ENCODE measurements at places on chromosomes 13 and 19.

DNA sequence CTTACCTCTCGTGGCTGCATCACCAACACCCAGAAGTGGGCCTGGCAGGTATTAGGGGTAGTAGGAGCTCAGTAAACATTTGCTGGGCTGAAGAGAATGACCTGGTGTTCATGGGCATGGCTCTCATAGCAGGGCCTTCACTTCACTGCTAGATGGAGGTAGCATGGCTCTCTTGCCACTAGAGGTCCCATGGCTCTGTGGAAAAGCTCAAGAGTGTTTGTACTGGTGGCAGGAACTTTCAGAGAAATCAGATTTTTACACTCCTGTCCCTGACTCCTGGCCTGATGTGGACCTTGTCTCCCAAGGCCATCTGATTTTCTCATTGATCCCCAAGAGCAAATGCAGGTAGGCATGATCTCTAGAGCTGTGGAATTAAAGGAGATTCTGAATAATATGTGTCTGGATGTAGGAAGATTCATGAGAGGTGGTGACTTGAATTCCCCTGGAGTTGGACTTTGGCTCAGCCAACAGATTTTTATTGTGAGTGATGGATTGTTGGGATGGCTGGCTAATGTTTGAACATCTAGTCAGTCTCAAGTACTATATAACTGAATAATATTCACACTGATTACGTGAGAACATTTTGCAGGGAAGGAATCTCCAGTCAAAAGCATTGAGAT is 5.7 kb downstream of the ZNF574 start:
- DNase-seq, result no peak

GRCh38 chr19:29660835-29661234 is 4.4 kb upstream of the PLEKHF1 start:
- no peak for DNase-seq

GRCh38 chr19:4639531-4640246 is 373 bp downstream of the TNFAIP8L1 start:
- DNase-seq, result no peak

- DNase-seq, result no peak
Measured at GRCh38 chr13:50682002-50682401, 161.5 kb downstream of the DLEU7 start.

DNA sequence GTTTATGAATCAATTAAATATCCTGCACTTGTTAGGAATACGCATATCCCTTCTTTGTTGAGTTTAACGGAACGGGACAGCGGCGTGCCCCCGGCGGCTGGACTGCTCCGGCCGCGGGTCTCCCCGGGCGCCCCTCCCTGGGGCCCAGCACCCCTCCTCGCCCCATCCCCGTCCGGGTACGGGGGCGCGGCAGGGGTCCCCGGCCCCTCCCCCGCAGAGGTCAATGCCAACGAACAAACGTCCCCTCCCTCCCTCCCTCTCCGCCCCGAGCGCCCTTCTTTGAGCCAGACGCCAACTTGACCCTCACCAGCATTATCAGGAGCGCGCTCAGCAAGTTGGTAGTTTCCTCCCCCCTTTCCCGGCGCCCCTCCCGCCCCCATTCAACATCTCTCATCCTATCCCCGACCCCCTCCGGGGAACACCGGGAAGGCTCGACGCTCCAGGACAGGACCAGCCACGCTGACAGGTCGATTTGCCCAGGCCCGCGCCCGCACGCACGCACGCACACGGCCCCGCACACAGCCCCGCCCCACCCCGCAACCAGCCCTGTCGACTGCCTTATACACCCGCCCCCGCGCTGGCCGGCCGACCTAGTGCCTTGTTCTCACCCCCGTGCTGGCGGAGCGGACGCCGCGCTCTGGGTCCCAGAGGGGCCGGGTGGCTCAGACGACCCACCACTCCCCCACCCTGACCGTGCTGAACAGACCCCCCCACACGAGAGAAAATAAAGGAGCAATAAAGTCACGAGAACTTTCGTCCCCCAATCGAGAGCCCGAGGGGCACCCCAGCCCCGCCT is 5.0 kb downstream of the LYL1 start:
- no peak for DNase-seq

DNA sequence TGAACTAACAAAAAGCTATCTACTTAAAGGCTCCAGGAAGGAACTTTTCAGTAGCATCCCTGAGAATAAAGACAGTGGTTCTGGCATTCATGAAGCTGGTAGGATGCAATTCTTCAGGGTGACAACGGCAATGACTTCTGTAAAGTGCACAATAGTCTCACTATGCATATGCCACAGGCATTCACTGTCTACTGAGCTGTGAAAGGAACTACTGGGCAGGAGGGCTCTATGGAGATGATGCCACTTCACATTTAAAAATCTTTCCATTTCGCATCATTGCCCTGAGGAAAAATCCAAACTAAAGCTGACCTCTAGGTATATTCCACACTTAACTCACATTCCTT is 2020.6 kb upstream of the PCDH20 start:
- DNase-seq, result no peak

- no peak for DNase-seq
Measured at GRCh38 chr19:19132912-19133311, 5.4 kb downstream of the TMEM161A start.

- DNase-seq, result no peak
Measured at GRCh38 chr13:103203735-103204330, 137.6 kb upstream of the SLC10A2 start.

- DNase-seq, result no peak
Measured at GRCh38 chr19:13573056-13573667, 66.9 kb upstream of the CACNA1A start.

GRCh38 chr19:30857388-30857787 is 485.2 kb downstream of the ZNF536 start:
- DNase-seq, result peak; percentile 33

GRCh38 chr19:33653684-33654083 is 31.9 kb downstream of the CHST8 start:
- DNase-seq, result no peak

- DNase-seq, result no peak
Measured at GRCh38 chr19:16199275-16199932, 1.7 kb downstream of the AP1M1 start.

DNA sequence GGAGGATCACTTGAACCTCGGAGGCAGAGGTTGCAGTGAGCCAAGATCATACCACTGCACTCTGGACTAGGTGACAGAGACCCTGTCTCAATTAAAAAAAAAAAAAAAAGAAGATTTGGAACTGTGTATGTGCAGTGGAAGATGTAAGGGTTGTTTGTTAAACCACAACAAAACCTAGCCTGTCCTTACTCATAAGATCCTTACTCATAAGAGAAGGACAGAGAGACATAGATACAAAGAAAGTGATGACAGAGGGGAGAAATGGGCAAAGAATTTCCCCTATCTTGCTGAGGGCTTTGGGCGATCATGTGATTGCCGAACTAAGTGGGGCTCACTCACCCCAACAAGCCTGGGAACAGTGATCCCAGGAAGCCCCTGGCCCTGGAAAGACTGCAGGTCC is 7.9 kb downstream of the ITPKC start:
- no peak for DNase-seq

DNA sequence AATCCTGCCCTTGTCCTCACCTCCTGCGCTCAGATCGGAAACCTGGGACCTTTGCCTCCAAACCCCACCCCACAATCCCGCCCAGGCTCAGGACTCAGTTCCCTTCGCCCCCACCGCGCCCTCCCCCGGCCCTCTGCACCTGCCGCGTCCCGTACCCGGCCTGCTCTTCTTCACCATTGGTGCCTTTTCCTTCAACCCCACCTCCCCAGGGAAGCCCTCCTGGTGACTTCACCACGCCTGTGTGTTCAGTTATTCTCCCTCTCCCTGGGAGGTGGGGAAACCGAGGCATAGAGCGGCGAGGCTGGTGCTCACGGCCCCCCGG is 19.3 kb upstream of the TCF3 start:
- no peak for DNase-seq

GRCh38 chr13:75986818-75987217 is 350.7 kb downstream of the LMO7 start:
- DNase-seq, result no peak

DNA sequence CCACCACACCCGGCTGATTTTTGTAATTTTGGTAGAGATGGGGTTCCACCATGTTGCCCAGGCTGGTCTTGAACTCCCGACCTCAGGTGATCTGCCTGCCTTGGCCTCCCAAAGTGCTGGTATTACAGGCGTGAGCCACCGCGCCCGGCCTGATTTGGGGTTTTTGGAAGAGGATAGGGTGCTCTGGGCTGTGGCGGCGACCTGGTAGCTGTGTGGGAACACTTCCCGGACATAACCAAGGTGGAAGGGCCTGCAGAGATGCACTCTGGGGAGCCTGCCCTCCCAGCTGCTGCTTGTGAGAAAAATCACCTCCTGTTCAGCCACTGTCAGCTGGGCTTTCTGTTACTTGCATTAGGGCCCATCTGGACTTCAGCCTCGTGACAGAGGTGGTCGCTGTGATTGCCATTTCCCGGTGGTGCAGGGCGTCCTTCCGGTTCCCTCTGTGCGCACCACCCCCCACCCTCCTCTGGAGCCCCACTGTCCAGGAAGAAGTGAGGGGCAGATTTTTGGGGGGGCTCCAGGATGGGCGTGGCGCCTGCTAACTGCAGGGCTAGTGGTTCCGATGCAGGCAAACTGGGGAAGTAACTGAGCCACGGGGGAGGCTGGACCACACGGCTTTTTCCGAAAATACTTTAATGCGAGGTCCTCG is 7.5 kb downstream of the IL4I1 start:
- DNase-seq, result no peak

GRCh38 chr19:3324405-3324856 is 42.0 kb upstream of the NFIC start:
- DNase-seq, result no peak

DNA sequence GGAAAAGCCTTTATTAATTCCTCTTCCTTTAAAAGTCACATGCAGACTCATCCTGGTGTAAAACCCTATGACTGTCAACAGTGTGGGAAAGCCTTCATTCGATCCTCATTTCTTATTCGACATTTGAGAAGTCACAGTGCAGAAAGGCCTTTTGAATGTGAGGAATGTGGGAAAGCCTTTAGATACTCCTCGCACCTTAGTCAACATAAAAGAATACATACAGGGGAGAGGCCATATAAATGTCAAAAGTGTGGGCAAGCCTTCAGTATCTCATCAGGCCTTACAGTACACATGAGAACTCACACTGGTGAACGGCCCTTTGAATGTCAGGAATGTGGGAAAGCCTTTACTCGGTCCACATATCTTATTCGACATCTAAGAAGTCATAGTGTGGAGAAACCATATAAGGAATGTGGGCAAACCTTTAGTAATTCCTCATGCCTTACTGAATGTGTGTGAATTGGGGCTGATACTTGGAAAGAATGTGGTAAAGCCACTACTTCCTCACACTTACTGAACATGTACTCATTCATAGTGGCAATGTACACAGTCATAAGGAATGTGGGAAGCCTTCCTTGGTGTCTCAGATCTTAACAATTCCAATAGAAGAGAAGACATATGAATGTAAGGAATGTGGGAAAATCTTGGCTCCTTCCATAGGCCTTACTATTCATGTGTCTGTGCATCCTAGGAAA is 18.8 kb downstream of the ZNF559 start:
- DNase-seq, result no peak

DNA sequence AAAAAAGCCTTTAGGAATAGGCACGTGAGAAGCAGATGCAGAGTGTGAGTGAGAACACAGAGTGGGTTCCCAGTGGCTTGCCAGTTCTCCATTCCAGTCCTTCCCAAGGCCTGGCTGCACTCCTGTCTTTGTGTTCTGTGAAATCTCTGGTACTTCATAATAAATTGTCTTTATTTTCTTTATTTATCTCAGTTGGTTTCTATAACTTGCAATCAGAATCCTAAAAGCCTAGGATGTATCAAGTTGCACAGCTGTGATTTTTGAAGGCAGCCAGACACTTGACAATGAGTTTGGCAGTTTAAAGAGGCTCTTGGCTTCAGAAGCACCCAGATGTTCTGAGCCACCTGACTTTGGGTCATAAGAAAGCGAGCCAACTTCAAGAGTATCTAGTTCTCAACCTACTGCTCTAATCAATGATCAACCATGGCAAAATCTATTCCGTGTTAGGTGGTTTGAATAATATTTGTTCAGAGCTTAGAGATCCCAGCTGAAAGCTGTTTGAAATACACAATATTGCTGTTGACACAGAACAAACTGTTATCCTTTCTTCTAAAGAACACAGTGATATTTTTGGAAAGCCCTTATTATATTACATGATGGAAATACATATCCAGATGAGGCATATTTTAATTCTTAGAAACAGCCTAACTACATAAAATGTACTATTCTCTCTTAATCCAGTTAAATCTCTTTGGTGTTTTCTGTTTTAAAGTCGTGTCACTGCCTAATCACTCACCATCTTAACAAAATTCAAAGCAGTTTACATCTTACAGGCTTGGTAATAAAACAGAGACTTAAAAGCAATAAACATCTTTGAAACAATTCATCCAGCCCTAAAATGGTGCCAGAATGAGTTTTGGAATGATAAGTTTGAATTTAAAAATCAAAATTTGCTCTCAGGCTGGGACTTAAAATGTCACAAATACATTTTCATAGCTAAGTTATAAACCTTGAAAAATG is 483.0 kb upstream of the NBEA start:
- DNase-seq, result no peak

DNA sequence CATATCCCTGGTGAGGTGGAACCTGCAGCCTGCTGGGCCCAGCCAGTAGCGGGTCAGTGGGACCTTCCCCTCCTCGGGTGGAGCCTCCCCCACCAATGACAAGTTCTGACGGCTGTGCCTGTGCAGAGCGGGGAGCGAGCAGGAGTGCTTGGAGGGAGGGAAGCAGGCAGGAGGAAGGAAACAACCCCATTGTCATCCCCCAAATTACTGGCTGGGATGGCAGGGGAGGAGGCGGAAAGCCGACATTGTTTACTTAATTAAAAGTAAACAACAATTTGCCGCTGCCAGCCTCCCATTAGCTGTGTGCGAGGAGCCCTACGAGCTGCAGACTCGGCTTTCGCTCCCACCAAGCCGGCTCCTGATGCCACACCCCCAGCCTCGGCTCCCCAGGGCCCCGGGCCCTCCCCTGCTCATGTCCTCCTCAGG is 45.5 kb downstream of the LYL1 start:
- DNase-seq, result no peak

DNA sequence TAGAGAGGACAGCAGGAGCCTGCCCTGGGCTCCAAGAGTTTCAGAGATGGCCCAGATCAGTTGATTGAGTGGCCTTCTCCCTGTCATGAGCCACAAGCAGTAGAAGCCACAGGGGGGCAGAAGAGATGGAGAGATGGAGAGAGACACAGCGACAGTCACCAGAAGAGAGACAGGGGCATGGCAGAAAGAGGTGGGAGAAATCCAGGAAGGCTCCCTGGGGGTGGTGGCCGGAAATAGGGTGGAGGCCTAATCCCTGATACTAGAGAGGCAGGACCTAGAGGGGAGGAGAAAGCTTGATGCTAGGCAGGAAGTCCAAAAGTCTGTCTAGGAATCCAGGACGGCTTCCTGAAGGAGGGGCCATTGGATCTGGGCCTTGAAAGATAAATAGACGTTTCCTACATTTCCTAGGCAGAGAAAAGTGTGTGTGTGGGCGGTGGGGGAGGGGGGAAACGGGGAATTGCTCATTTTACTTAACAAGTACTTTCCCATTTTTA is 9.6 kb upstream of the TPM4 start:
- no peak for DNase-seq

DNA sequence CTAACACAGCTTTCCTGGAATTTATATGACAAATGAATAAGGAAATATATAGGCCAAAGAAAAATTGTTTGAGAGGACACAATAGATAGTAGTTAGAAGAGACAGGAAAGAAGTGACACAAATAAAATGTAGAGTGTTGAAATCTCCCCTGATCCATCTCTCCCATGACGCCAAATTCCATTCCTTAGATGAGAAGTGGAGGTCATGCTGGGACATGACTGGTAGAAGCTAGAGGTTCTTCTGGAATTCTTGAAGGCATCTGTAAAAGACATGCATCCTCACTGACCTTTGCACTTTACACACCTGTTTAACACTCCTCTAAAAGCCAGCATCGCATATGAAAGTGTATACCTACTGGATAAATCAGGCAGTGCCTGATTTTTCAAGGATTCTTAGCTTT is 67.8 kb downstream of the DGKH start:
- DNase-seq, result no peak

- DNase-seq, result no peak
Measured at GRCh38 chr19:4012092-4012974, 4.8 kb downstream of the PIAS4 start.

Data from mesenteric fat pad (tissue), 1 donor.